ENCODE measurements at places on chromosomes 3 and 15.

GRCh38 chr3:25442486-25442885 is 14.4 kb downstream of the RARB start:
- DNase-seq: no peak

- DNase-seq: no peak
Observed at GRCh38 chr3:184942735-184943134, 130.8 kb downstream of the VPS8 start.

- DNase-seq: no peak
Observed at GRCh38 chr3:11434017-11434526, 161.9 kb downstream of the ATG7 start.

DNA sequence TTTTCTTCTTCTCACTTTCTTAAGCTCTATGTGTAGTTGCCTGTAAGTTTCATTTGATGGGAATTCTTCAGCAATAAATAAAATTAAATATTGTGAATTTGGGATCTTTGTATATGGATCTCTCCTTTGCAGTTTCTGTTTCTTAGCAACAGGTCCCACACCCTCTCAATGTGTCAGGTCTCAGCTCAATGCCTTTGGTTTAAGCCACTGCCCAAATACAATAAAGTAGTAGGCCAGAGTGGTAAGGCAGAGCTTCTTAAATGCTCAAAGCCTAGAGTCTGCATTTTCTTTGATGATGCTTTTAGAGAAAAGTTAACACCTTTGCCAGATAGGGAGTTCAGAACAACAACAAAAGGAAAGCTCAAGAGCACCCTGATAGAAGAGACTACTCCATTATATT is 343.7 kb downstream of the NSUN3 start:
- DNase-seq: no peak

DNA sequence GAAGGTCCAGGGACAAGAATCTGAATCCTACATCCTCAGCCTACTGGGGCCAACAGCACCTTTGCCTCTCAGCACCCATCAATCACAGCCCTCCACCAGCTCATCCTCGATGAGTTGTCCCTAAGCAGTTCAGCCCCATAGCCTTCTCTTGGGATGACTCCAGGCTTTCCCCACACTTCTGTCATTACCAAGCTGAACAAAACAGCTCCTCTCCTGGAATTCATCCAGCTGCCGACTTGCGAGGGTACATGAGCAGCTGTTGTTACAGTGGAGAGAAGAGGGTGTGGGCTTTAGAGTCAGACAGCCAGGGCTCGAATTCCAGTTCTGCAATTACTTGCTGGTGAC is 69.0 kb upstream of the THBS1 start:
- no peak for DNase-seq

DNA sequence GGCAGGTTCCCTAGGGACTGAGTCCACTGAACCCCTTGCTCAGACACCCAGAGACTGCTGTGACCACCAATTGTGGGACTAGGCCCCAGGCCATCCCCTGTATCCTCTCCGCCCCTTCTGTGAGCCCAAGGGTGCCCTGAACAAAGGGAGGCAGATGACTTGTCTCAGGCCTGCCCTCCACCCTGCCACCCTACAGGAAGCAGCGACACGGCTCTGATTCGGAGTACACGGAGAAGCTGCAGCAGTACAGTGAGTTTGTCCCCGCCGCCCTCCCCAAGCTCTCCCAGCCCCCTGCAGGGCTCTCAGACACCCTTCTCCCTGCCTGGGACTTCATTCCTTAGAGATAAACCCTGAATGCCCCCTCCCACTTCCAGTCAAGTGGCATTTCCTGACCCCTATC is 16.6 kb downstream of the EPHB3 start:
- no peak for DNase-seq

DNA sequence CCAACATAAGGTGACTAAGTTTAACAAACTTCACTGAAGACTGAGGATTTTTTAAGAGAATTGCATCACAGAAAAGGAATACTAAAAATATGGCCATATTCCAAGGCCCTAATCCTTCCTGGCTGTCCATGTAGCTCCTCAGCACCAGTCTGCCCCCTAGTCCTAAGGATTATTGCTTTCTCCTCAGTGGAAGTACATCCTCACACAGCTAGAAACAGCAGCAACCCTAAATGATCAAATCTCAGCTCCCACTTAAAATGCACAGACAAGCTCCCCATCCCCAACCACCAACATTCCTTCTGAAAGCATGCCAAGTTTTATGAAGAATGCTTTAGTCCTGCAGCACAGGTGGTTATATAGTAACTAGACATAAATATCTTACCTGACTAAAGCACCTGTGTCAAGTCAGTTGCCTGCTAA is 14.7 kb downstream of the ST3GAL6 start:
- DNase-seq: no peak

DNA sequence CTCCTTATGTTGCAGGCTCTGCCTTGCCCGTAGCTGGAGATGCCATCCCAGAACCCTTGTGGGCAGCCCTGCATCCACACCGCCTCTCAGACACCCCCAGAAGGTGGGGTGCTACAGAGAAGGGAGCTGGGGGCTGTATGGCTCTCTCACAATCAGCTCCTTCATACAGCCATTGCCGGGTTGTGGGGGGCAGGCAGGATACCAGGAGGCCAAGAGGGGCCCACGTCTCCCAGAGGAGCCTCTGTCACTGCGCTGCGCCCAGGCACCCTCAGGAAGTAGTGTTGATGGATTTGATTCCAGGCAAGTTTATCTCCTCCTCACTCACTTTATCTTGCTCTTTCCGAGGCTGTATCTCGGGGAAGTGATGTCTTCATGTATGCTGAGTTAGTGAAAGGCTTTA is 171.6 kb downstream of the CHDH start:
- DNase-seq: no peak

- no peak for DNase-seq
Observed at GRCh38 chr3:139264375-139264774, 79.4 kb upstream of the MRPS22 start.

DNA sequence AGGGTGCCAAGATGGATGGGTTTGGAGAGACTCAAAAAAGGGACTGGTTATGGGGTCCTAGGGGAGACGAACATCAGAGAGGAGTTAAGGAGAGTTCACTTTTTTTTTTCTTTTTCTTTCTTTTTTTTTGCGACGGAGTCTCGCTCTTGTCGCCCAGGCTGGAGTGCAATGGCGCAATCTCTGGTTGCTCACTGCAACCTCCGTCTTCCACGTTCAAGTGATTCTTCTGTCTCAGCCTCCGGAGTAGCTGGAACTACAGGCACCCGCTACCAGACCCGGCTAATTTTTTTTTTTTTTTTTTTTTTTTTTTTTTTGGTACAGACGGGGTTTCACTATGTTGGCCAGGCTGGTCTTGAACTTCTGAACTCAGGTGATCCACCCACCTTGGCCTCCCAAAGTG is 1.2 kb downstream of the SPINT1 start:
- DNase-seq: no peak

- DNase-seq: no peak
Observed at GRCh38 chr3:7854266-7854665, 647.4 kb upstream of the LMCD1 start.

GRCh38 chr3:176974279-176974678 is 223.0 kb downstream of the TBL1XR1 start:
- DNase-seq: no peak

GRCh38 chr3:190252080-190252479 is 70.2 kb downstream of the CLDN1 start:
- no peak for DNase-seq

DNA sequence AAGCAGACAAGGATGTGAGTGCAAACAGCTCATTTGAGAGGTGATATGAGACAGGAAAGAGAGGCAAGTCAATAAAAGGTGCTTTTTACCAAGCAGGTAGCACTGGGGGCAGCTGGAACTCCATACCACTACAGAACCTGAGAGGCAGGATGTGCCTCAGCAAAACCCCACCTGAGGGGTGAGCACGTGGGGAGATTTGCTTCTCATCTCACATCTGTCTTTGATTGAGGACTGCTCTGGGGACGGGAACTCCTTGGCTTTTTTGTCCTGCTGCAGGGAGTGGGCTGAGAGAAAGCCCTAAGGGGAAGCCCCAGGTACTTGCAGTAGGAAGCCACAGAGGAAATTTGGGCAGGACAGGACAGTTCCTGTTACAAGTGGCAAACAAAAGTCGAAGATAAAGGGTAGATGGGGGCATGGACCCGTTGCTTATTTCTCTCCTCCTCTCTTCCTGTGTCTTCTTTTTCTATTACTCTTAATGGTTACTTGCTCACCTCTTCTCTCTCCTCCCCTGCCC is 27.1 kb downstream of the CFAP161 start:
- DNase-seq: peak; percentile 2

DNA sequence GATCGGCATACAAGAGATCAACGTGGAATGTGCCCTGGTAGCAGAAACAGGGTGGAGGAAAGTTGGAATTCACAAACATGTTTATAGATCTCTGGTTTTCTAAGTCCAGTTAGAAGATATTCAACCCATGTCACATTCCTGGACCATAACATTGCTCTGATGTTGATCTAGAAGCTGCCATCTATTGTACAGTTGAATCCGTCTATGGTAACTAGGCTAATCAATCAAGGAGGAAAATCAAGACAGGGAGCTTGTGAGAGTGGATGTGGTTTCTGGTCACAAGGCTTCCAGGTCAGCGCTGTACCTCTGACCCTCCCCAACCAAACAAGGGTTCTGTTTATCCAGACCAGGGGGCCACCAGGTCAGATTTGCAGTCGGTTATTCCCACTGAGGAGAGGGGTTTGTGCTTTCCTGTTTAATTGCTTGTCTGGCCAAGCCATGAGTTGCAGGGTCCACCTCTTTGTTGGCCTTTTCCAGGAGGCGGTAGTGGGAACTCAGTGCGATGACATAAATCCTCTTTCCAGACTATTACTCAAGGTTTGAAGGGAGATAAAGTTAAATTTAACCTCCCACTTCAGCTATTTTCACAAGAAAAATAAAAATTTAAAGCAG is 130.3 kb downstream of the SLCO3A1 start:
- no peak for DNase-seq

DNA sequence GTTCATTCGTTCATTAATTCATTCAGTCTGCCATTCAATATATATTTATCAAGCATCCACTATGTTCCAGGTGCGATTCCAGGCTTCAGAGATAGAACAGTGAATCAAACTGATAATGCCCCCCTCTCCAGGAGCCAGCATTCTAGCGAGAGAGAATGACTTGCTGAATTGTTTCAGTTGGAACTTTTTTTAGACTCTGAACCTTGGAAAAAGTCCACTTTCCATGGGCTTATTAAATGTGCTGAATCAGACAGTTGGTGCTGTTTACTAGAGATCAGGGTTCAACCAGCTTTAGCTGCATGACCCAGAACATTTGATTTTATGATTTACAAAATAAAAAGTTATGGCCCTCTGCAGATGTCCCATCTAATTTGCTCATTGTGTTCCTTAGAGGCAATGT is 213.2 kb downstream of the THSD4 start:
- DNase-seq: no peak

DNA sequence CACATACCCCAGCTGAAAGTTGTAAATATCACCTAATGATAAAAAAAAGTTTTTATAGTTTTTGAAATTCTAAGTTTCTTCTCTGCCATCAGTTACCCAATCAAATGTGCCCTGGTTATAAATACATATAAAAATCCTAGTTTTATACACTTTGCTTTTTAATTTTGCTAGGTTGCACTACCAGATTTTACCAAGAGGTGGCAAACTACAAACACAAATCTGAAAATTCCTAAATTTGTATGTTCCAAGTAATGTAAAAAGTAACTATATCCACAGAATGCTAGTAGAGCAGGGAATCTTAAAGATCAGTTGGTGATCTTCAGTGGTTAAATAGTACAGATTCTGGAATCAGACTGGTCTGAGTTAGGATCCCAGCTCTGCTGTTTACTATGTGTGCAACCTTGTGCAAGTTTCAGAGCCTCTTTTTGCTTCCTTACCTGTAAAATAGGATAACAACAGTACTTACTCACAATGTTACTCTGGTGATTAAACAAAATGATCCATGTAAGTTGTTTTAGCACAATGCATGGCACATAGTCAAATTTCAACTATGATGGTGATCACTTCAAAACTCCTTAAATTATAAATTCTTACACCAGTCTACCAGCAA is 11.0 kb downstream of the TRPM7 start:
- DNase-seq: peak; percentile 7

- no peak for DNase-seq
Observed at GRCh38 chr15:26806151-26806550, 33.3 kb upstream of the GABRB3 start.

DNA sequence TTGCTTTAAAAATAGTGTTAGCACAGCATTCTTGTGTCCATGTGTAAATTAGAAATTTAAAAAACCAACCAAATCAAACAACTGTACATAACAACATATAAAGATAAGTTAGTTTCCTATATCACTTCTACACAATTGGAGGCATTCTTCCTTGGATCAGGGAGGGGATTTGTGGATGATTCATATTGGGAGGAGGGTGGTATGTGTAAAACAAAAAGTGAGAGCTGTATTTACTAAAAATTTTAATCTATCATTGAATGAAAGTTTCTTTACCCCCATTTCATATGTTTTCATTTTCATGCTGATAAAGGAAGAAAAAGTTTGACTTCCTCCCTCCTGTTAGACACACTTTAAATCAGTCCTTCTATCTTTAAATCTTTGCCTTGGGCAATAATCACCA is 325.0 kb downstream of the SATB1 start:
- no peak for DNase-seq

DNA sequence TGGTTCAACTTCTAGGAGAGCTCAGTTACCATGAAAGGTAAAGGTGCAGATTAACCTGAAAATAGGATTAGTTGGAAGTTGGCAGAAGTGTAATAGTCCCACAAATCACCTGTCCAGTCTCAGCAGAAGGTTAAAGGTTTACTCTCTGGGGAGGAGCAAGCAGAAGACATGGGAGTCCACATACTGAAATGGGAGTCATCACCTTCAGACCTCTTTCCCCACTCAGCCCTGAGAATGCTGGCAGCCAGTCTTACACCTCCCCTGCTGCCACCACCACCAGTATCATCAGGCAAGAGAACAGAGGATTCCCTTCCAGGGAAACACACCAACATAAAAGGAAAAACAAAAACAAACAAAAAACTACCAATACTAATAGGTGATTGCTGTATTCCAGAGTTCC is 13.8 kb upstream of the PLA2G4D start:
- no peak for DNase-seq

DNA sequence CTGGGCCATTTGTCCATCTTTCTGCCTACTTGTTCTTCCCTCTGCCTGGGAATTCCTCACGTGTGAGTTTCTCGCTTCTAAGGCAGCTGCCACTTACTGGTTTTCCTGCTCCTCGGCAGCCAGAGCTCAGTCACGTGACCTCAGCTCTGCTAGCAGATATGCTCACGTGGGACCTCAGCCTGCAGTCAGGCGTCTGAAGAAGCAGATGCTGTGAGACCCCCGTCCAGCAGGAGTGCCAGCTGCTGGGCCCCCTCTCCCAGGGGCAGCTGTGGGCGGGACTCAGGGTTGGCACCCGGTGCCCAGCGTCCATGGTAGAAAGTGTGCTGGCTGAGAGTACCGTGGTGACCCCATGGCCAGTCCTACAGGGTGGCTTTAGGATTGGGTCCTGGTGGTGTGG is 161.3 kb upstream of the TLE3 start:
- DNase-seq: peak; percentile 71

GRCh38 chr3:134904241-134904771 is 109.2 kb downstream of the EPHB1 start:
- no peak for DNase-seq

DNA sequence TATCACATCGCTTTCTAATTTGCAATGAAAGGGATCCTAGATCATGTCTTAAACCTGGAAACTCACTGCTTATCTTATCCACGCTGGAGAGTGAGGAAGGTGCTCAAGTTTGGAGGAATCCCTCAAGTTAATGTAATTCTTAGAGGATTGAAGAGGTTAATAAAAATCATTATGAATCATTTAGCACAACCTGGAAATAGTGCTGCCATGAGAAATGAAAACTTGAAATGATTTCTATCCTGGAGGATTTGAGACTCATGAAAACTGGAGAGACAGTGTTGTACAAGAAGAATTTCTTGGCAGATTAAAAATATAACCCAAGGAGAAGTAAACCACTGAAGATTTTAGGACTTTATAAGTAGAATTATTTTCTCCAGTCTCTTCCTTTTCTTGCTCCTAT is 125.9 kb downstream of the ADAMTS9 start:
- no peak for DNase-seq

All from CD4-positive, alpha-beta T cell treated with Interleukin-6 at 100 ng/mL for 8 hours (primary cell).